Activated naive CD4-positive, alpha-beta T cell treated with anti-CD3 and anti-CD28 coated beads, Interleukin-2, amount 10 ng/mL, durations not matched to agents 5 hours and 36 hours (primary cell): ENCODE measurements at places on chromosomes 3 and 15. TPM values are rescaled to one million over a fixed set of nuclear protein-coding genes. Genes with fewer than 3 reads are reported as not detected.

CDCP1 gene
- total RNA-seq, result 7.1 TPM

FOXB1 gene
- total RNA-seq, result 0.86 TPM

TP63 gene
- 0.22 TPM for total RNA-seq

IMPG2 gene
- 0.58 TPM for total RNA-seq

EXD1 gene
- not detected for total RNA-seq

TTLL13 gene
- total RNA-seq, result 0.20 TPM

RAD51 gene
- total RNA-seq, result 48.6 TPM
